Chondrocyte (in vitro differentiated cells): ENCODE measurements at places on chromosomes 5 and 9. TPM values are rescaled to one million over a fixed set of nuclear protein-coding genes. Genes with fewer than 3 reads are reported as not detected.

Gene MARCOL
- total RNA-seq = not detected in 3 replicates

Gene FAM151B
- 5.7 to 7.1 TPM (median 7.1 TPM) in 3 replicates for total RNA-seq

Gene FOXD4L4
- not detected in 3 replicates for total RNA-seq

Gene WNK2
- 0.44 to 3.3 TPM (median 2.3 TPM) in 3 replicates for total RNA-seq

- no peak for DNase-seq
Observed at GRCh38 chr5:154117050-154117449, 73.5 kb upstream of the GALNT10 start.

DNA sequence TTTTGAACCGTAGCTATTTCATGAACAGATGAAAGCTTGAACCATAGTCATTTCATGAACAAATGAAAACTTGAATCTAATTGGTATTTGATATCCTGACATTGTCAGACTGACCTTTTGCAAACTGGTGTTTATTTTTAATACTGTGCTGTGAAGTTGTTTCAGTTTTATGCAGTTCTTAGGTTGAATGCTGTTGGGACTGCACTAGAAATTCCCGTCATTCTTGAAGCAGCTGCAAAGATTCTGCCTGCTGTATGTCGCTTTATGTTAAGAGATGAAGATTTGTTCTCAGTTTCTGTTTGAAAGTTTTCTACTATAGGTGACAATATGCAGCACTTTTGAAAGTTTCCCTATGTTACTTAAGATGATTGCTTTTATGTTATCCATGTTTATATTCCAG lies 22.5 kb upstream of the FAM120AOS start:
- DNase-seq = no peak

GRCh38 chr5:96687812-96688453 lies 25.8 kb downstream of the CAST start:
- DNase-seq = no peak

GRCh38 chr9:129907201-129907600 lies 71.9 kb downstream of the USP20 start:
- no peak for DNase-seq
